HT-29 (cell line): ENCODE measurements at places on chromosomes 2 and 18.
A peak's percentile ranks its signal among the peaks of the same experiment; 100 is the strongest.

DNA sequence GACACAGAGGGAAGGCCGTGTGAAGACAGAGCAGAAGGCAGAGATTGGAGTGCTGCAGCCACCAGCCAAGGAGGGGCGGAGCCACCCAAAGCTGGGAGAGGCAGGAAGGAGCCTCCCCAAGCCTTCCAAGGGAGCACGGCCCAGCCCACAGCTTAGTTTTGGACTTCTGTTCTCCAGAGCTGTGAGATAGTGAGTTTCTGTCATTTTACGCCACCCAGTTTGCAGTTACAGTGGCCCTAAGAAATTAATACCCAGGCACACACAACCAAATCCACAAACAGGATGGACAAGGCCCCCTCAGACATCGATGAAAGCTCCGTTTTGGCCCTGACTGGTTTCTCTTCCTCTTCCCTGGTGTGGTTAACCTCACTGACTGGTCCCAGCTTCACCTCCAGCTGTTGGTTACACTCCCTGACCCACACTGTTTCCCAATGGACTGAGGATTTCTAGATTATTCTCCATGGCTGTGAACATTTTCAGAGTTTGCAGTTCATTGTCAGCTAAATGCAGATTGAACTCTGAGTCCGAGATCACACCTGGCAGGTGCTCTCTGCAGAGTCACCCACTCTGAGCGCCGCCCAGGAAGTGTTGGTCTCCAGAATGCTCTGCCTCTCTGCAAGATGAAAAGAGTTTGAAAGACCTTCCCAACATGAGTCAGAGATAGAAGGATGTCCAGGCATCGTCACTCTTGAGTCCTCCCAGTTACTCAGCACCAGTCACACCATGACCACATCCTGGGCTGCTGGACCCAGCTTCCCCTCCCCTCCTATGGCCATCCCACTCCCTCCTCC lies 100.2 kb downstream of the TWIST2 start:
- DNase-seq = peak; percentile 88

GRCh38 chr2:171550613-171551012 lies 28.3 kb downstream of the CYBRD1 start:
- DNase-seq = no peak

DNA sequence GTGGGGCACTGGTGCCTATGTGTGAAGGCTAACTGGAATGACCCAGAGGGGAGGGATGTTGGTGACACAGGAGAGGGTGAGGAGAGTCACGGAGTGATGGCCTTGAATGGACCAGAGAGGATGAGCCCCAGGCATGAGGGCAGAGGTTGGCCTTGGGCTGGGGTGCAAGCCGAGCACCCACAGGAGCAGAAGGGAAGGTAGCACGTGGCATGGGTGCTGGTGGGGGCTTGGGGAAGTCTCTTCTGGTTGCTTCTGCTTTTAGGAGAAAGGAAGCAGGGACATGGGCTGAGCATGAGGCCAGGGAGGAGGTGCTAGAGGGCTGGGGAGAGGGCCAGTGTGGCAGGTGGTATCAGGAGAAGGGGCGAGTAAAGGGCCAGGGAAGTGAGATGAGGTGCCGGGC lies 183.8 kb downstream of the DYSF start:
- no peak for DNase-seq

GRCh38 chr2:241925277-241925676 lies 55.7 kb downstream of the RTP5 start:
- no peak for DNase-seq

- DNase-seq = no peak
These were observed 47.1 kb downstream of the IKZF2 start for GRCh38 chr2:213104092-213104902.

DNA sequence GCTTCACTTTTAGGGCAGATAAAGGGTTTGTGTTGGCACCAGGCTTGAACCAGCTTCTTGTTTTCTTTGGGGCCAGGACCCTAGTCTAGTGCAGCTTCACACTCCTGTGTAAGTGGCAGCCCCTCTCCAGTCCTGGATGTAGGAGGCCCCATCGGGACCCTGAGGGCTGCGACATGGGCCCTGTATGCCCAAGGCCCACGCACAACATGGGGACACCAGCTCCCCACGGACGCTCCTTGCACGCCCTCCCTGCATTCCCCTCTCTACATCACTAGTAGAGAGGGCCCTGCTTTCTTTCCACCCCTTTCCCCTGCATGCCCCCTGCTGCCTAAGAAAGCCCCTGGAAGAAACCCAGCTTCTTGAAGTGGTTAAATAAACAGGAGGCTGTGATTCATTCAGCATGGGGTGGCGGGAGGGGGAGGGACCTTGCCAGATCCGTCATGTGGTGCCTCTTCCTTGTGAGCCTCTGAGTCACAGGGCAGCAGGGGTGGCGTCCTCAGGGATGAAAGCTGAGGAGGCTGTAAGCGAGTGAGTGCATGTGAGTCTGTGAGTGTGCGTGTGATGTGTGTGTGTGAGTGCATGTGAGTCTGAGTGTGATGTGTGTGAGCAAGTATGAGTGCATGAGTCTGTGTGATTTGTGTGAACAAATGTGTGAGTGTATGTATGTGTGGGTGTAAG lies 42.5 kb downstream of the COPS8 start:
- peak; percentile 90 for DNase-seq

- DNase-seq = no peak
These were observed 477.0 kb upstream of the MEIS1 start for GRCh38 chr2:65957886-65958285.

DNA sequence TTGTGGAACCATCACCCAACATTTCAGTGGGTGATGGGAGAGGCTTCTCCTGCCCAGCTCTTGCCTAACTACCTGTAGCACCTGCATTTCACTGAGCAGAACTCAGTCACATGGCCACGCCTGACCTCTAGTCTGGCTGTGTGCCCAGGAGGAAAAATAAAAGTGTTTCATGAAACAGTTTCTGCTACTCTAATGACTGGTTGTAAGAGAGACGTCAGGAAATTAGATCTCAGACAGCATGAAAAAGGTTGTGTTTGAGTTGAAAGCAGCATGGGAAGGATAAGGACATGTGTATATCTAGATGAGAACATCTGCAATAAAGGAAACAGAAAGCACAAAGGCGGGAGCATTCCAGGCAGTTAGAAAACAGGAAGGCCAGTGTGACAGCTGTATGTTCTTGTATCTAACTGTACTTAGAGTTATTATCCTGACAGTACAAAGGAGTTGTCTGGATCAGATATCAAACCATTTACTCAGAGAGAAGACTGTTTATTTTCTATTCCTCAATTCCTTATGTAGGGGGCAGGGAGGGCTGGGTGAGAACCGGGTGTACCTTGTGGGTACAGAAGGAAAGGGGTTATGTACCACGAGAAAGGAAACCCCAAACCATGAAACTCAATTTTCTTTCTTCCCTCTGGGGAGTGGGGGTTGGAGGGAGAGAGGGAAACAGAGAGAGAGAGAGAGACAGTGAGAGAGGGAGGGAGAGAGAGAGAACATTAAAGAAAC lies 307.4 kb upstream of the VWC2L start:
- DNase-seq = peak; percentile 67

GRCh38 chr2:197452754-197453122 lies 614 bp upstream of the COQ10B start:
- no peak for DNase-seq

DNA sequence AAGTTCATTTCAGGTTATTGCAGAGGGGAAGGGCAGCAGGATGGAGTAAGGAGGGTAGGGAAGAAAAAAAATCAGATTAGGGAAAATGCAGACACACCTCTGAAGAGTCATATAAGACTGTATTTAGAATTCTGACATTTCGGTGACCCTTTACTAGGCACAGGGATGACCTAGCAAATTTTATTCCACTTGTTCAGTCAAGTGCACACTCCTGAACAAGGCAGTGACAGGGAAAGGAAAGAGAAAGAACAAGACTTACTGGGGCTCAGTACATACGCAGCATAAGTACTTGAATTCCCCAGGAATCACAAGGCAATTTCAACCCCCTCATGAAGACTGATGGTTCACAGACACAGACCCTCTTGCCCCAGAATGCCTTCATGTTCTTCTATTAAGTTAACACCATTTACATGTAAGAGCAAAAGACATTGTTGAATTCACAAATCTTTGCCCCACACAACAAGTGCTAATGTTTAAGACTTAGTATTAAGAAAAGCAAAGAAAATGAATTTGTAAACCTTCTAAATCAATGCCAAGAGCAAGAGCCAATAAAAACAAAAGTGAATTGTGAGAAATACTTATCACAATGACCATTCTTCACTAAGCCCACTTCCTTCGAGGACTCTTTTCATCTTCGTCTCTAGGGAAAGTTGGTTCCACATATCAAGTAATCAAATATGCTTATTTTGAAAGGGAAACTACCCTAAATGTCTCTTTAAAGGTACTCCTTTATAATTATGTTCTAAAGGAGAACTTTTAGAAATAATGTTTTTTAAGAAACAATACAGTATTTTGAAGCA lies 47.0 kb downstream of the COBLL1 start:
- DNase-seq = no peak

DNA sequence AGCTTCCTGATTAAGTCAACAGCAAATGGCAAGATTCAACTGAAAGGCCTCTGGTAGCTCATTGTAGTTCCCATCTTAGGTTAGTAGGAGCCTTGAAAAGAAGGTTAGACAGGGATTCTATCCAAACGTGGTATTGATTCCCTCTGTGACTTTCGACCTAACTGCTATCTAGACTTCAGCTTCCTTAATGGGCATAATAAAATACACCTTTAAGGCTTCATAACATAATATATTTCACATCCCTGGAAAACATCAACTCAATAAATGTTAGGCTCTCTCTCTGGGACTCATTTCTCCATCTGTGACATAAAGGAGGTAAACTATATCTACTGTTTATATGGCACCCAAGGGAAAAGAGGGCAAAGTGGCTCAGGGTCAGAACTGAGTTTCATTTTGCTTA lies 60.9 kb downstream of the STK39 start:
- no peak for DNase-seq

GRCh38 chr2:189952536-189953109 lies 109.9 kb downstream of the MSTN start:
- DNase-seq = no peak

- no peak for DNase-seq
These were observed 468.2 kb upstream of the POU3F3 start for GRCh38 chr2:104385743-104386142.

DNA sequence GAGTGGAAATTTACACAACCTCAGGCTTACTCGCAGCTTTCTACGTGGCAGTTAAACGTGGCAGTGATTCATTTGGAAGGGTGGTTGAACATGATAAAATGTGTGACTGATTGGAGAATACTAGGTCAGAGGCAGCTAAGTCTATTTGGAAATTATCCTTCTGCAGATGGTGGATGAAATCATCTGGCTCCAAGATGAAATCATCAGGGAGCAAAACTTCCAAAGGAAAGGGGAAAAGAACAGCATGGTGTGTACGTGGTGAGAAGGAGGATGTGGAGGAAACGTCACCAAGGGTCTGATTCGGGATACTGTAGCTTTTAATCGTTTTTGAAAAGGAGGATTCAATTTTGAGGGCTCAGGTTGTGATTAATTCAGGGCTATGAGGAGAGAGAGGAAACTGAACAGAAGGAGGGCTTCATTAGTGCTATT lies 47.9 kb downstream of the COL3A1 start:
- DNase-seq = no peak

DNA sequence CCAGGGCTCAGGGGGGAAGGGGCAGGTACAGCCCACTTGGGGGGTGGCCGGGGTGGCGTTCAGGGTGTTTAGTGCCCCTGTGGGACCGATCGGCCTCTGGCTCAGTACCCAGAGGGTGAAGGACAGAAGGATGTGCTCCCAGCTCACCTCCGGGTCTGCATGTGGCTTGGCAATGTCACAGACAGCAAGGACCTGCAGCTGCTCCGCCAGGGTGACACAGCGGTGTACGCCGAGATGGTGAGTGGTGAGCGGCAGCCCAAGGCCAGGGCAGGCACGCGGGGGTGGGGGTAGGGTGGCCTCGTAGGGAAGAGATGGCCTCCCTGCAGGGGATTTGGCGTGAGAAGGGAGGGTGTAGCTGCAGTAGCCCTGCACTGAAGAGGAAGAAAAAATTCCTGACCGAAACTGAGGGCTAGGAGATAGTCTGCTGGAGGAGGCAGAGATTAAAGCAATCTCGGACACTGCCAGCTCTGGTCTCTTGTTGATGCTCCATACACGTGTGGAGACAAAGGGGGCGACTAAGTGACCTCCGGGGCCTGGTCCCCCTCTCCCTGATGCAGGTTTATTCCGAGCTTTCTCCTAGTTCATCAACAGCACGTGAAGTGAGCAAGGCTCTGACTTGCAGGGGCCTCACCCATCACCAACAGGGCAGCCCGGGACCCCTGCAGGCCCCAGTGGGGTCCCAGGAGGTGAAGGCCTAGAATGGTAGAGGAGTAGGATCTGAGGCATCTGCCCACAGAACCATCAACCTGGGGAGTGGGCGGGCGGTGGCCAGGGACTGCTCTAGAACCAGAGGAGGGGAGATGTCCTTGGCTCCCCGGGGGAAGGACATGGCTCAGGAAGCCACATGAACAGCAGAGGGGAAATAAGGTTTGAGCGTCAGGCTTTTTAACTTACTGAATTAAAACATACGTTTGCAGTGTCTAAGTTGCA lies 45.4 kb downstream of the FER1L5 start:
- no peak for DNase-seq

DNA sequence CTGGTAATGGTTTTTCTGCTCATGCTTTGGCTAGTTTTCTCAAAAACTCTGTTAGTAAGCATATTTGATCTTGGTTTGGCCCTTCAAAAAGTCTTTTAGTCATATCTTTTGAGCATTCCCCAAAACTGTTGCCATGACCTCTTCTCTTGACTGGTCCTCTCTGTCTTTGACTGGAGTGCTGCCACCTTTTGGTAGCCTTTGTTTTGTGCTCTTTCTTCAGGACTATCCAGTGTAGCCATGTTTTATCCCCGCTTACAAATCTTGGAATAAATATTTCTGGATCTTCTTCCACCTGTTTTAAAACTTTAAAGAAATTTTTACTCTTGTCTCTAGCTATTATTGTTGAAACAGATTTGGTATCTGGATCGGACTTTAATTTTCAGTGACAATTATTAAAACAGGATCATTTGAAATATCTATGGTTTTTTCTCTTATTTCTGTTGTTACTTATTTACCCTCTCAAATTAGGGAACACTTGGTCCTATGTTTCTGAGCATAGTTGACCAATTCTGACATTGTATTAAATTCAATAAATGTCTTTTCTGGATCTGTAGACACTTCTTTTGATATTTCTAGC lies 965 bp upstream of the ELOA2 start:
- DNase-seq = peak; percentile 36

- DNase-seq = peak; percentile 7
These were observed 187.6 kb downstream of the DOK6 start for GRCh38 chr18:69588301-69588700.

- DNase-seq = no peak
These were observed 497.6 kb upstream of the TCF4 start for GRCh38 chr18:56085551-56085950.

- DNase-seq = no peak
These were observed 381.7 kb downstream of the NUP35 start for GRCh38 chr2:183505911-183506310.

GRCh38 chr2:1968988-1969700 lies 224.8 kb upstream of the PXDN start:
- DNase-seq = no peak

GRCh38 chr2:109724533-109725460 lies 69.3 kb upstream of the RGPD5 start:
- DNase-seq = no peak
